Hematopoietic multipotent progenitor cell treated with erythropoietin and hydrocortisone succinate and interleukin-3 and kit ligand, for 8 days (in vitro differentiated cells): ENCODE measurements at places on chromosomes 13 and 19.

DNA sequence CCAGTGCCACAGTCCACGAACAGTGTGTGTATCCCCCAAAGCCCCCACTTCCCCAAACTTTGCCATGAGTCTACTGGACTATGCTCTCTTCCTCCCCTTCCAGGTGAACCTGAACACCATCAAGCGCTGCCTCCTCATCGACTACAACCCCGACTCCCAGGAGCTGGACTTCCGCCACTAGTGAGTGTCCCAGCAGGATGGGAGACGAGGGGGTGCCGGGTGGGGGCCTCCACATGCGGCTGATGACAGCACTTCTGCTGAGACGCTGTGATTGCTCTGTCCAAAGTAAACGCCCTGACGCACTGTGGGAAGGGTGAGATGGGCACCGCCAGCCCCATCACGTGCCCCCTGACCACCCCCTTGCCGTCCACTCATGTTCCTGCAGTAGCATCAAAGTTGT lies 2.0 kb upstream of the P2RY11 start:
- DNase-seq, result no peak

- DNase-seq, result no peak
Observed at GRCh38 chr13:59997976-59998375, 165.8 kb downstream of the DIAPH3 start.

GRCh38 chr19:4077007-4077374 lies 10.3 kb upstream of the ZBTB7A start:
- no peak for DNase-seq

- DNase-seq, result no peak
Observed at GRCh38 chr13:53241891-53242348, 213.3 kb downstream of the OLFM4 start.

GRCh38 chr19:3094601-3095440 lies 659 bp downstream of the GNA11 start:
- peak; percentile 55 for DNase-seq

DNA sequence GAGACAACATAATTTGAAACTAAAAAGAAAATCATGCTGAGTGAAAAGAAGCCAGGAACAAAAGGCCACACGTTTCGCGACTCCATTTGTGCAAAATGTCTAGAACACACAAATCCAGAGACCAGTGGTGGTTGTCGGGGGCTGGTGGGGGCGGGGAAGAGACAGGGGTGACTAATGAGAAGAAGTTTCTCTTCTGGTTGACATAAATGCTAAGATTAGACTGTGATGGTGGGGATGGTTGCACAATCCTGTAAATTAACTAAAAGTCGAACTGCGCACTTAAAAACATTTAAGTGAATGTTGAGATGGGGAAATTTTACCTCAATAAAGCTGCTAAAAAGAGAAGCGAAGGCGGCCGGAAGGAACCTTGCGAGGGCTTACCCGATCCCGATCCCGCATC lies 7.1 kb downstream of the AKAP8 start:
- no peak for DNase-seq

DNA sequence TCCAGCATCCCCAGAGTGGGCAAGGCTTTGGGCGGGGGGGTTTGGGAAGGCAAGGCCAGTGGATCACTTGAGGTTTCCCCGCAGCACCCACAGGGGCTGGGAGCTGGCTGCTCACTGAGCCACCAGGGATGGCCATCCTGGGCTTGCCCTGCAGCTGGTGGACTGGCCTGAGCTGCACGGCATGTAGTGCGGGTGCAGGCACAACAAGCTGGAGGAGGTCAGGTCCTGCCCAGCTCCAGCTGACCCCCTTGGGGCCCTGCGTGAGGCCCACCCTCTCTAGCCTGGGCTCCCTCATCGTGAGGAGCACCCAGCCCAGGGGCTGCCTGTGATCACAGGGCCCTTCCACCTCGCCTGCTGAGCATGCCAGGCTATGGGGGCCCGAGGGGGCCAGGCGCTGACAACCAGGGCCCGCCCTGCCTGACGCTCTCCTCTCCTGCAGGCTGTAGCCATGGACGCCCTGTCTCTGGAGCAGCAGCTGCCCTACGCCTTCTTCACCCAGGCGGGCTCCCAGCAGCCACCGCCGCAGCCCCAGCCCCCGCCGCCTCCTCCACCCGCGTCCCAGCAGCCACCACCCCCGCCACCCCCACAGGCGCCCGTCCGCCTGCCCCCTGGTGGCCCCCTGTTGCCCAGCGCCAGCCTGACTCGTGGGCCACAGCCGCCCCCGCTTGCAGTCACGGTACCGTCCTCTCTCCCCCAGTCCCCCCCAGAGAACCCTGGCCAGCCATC lies 22.9 kb downstream of the COMP start:
- no peak for DNase-seq

DNA sequence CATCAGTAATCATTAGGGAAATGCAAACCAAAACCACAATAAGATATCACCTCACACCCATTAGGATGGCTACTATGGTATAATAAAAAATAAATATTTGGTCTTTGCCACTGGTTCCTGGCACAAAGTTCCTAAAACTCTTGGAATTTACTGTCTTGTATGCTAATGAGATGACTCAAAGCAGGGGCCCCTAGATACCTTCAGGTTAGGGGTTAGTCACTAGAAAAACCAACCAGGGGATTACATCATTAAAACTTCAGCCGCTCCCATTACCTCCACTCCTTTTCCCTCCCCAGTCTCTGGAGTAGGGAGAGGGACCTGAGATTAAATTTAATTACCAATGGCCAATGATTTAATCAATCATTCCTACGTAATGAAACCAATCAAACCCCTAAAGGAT lies 49.6 kb downstream of the THSD1 start:
- no peak for DNase-seq

DNA sequence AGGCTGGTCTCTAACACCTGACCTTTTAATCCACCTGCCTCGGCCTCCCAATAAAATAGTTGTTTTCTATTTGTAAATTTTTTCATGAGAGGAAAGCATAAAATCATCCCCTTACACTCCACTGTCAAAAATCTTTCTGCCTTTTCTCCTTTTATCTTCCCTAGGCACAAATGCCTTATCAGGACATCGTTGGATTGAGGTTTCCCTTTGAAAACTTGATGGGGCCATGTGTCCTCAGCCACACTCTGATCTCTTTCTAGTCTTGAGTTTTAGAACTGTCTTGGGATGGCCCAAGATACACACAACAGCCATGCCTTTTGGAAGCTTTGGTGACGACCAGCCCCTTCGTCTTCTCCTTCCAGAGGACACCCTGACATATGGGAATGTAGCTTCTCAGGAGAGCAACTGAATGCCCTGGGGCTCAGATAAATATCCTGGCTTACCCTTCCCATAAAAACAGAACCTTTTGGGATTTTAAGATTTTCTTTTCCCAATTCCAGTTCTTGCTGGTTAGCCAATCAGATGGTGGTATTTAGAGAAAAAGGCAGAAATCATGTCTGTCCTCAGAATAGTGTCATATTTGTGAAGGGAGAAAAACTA lies 112.4 kb downstream of the ZNF429 start:
- DNase-seq, result peak; percentile 82

DNA sequence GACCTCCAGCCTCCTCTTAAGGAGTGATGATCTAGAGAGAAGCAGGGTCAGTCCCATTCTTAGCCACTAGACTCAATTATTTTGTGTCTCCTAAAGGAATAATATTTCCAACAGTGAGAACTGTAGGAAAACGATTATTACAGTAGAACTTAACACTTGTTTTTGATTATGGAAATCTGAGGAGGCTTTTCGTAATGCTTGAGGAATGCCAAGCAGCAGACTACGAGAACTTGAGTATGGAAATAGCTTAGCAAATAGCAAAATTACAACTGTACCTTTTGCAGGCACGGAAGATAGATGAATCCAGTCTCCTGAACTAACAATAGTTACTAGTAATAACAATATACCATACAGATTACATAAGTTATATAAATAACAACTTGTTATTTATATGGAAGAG lies 12.2 kb downstream of the BRD4 start:
- DNase-seq, result no peak

DNA sequence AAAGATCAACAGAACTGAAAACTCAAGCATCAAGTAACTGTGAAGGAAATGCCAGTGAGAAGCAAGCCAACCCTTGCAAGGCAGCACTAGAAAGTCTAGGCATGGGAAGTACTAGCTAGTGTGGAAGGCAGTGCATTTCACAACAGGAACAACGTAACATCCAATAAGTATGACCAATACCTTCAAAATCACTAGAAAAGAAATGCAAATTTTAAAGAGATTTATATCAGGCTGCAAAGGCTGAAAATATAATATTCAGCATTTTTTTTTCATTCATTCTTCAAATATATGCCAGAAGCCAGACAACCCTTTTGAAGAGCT lies 121.9 kb downstream of the DLEU7 start:
- no peak for DNase-seq

GRCh38 chr19:29524912-29525831 lies 622 bp upstream of the VSTM2B start:
- DNase-seq, result no peak

DNA sequence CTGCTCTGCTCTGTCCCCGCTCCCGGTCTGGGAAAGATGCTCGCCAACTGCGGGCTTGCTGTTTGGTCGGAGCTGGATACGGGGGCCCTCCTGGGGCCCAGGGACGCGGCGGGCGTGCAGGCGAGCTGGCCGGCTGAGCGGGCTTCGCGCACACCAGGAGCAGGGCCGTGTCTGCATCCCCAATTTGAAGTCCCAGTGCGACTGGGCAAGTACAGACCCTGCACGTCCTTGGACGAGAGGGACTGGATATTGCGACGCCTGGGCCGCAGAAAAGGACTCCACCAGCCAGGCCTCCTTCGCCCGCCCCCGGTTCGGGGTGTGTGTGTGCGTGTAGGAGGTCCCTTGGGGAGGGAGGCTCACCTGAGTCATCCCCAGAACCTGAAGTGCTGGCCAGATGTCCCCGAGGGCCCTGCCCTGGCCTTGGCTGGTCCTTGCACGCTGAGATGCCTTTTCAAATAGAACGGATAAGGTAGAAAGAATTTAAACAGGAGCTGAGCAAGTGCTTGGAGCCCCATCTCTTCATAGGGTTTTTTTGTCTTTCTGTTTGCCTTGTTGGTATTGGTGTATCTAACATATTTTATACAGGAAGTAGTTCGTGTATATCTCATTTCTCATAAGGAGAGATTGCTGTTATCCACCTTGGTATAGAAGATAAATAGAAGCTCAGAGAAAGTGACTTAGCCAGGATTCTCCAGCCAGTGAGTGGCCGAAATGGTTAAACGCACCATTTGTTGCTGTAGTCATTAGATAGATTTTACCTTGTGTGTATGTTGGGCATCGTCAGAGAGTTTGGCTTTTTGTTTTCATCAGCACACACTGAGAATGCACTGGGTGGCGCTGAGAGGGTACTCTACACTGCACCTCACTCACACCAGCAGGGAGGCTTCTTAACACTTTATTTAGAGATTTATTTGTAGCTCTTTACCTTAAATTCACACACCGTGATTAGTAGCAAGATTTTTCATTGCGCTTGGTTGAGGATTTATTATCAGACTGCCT lies 1.1 kb downstream of the NAXD start:
- DNase-seq, result peak; percentile 34

DNA sequence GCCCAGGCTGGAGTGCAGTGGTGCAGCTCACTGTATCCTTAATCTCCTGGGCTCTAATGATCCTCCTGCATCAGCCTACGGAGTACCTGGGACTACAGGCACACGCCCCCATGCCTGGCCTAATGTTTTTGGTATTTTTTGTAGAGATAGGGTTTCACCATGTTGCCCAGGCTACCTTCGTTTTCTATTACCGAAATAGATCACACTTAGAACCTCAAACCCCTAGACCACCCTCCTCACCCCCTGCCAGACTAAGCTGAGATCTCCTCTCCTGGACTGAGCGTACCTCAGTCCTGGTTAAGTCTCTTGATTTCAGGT lies 391 bp downstream of the KLF1 start:
- DNase-seq, result no peak

DNA sequence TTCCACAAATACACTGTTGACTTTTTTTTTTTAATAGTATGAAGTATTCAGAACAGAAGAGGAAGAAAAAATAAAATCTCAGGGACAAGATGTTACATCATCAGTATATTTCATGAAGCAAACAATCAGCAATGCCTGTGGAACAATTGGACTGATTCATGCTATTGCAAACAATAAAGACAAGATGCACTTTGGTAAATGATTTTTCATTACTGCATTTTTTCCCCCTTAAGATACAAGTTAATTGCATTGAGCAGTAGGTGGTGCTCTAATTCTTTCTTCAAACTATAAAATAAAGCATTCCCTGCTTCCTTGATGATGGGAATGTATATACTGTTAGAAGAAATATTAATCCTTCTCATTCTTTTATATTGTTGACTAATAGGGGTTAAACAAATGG lies 17.1 kb downstream of the UCHL3 start:
- DNase-seq, result peak; percentile 31

GRCh38 chr19:2016041-2016807 lies 710 bp upstream of the BTBD2 start:
- DNase-seq, result peak; percentile 78

- DNase-seq, result peak; percentile 87
Observed at GRCh38 chr19:41353466-41354342, at the start of gene TGFB1. TSS of gene TGFB1 (minus strand) at chr19:41353922. CDS start at chr19:41353044, 878 bp downstream.

DNA sequence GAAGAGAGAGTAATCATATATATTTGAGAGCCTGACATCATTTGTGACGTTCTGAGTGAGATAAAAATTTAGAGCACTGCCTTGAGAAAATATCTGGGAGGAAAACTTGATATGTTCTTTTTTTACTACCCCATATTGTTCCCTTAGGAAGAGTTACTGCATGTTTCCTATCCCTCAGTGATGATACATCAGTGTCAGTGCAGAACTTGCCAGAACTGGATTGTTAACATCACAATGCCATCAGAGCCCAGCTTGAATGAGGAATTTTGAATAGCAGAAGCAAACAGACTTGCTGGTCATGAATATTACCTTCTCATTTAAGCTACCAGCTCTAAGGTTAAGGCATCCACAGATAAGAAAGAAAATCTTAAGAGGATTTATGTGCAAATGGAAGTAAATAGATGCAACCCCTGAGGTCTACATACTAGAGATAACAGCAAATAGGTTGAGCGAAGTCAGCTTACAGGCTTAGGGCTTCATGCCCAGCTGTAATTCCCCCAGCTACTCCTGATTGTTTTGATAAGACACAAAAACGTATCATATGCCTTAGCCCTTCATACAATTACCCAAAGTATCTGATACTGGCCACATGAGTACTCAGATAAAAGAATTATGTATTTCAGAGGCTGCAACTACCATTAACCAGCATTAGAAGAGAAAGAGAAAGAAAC lies 313.7 kb upstream of the ATXN8OS start:
- no peak for DNase-seq
